ENCODE measurements at places on chromosomes 7 and 10.
A peak's percentile ranks its signal among the peaks of the same experiment; 100 is the strongest.

DNA sequence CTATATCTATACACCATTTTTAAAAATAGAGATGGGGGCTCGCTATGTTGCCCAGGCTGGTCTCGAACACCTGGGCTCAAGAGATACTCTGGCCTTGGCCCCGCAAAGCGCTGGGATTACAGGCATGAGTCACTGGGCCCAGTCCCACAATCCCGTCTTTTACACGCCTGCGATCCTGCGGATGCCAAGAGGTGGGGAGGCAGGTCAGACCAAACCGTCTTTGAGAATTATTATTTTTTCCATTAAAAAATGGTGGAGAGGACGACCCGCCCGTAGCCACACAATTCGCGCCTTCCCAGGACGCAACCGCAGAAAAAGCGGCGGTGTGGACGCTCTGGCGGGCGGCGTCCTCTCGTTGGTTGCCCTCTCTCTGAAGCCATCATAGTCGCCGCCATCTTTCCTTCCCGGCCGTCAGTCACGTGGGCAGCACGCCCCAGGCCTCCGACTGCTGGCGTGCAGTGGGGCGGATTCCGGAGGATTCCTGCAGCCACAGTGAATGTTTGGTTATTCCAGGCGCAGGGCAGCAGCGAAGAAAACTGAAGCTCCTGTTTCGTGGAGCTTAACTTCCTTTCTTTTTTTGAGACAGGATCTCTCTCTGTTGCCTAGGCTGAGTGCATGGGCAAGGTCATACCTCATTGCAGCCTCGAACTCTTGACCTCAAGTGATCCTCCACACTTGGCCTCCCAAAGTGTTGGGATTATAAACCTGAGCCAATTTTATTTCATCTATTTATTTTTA is 9.9 kb upstream of the EPHB4 start:
- peak; percentile 91 for DNase-seq

DNA sequence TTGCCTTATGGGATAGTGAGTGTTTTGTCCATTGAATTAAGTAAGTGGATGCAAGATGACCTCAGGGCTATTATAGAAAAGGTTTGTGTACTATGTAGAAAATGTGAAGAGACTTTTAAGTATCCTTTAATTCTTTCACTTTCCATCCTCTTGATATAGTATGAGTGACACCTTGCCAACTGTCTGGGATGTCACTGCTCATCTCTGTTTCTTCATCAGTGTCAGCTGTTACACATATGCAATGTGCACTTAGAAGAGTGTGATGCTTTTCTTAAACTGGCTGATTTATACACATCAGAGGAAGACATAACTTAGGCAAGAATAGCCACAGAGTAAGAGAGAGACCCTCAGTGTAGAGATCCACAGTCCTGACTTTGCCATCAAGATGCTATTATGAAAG is 8.7 kb upstream of the ACTA2 start:
- no peak for DNase-seq

GRCh38 chr7:135650831-135651573 is 11.3 kb upstream of the STMP1 start:
- DNase-seq, result no peak

DNA sequence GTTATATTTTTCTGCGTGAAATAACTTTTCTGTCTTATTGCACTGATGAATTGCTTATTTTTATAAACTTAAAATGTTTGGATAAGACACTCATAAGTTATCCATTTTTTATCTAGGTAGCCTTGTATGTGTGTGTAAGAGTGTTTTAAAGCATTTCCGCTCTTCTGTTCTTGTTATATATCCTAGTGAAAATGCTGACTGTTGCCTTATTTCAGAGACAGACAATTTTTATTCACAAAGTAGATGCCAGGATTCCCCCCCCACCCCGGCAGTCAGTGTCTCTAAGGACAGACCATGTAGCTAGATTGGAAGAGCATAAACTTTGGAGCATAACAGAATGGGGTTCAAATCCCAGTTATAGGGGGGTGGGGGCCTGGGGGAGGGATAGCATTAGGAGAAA is 1.6 kb downstream of the SMC3 start:
- DNase-seq, result no peak

DNA sequence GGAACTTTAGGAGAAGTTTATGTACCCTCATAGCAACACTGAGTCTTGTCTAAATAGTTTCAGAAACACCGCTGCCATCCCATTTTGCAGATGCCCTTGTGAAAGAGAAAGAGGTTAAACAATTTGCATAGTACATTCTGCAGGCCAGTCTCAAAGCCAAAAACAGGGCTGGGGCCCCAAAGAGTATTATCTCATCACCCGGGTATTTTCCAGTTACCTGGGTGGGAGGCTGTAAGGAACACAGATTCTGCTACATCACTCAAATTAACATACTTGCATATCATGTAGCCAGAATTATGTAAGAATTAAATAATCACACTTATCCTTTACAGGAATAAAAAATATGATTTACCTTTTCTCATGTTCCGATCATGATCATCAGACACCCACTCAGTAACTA is 3.1 kb upstream of the FAM171A1 start:
- no peak for DNase-seq

- DNase-seq, result peak; percentile 66
Observed at GRCh38 chr10:91536111-91536510, 96.8 kb downstream of the PPP1R3C start.

- no peak for DNase-seq
Observed at GRCh38 chr7:37570145-37570544, 113.4 kb upstream of the GPR141 start.

GRCh38 chr7:138478499-138478908 is 18.4 kb downstream of the TRIM24 start:
- no peak for DNase-seq

DNA sequence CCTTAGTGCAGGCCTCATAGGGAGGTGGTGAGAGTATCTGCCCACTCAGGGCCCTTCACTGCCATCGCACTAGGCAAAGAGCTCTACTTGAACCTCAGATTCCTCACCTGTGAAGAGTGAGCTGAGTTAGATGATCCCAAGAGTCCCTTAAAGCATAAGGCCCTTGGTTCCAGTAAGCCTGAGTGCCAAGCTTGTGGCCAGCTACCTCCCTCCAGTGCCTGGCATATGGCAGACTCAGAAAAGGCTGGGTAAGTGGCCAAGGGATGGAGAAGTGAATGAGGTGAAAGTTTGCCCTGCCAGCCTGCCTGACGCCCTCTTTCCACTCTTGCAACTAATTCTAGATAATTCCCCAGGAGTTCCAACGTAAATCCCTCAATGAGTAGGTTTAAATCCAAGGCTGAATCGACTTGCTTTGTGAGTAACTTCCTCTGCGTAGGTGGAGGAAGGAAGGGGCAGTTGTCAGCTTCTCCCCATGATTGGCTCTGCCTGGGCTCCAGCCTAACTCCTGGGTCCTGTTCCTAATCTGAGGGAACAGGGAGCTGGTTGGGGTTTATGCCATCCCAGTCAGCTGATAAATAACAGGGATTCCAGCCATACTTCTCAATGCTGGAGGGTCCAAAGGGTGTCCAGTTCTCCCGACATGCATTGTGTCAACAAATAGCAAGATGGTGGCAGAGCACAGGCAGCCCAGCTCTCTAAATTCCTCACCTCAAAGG is 14.2 kb downstream of the DUSP5 start:
- no peak for DNase-seq

- no peak for DNase-seq
Observed at GRCh38 chr7:132947011-132947410, 134.9 kb downstream of the CHCHD3 start.
